ENCODE measurements at places on chromosomes 12 and 14. TPM values are rescaled to one million over a fixed set of nuclear protein-coding genes. Genes with fewer than 3 reads are reported as not detected.

DNA sequence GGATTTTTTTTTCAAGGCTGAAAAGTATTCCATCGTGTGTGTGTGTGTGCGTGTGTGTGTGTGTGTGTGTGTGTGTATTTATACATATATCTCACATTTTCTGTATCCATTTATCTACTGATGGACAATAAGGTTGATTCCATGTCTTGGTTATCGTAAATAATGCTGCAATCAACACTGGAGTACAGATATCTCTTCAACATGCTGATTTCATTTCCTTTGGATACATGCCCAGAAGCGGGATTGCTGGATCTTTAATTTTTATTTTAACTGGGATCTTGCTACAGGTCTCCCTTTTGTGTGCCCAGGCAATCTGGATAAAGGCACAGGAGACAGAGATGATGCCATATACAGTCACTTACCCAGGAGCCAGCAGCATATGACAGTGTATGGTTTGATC is 338.1 kb downstream of the SOX5 start:
- DNase-seq: no peak

- DNase-seq: no peak
Measured at GRCh38 chr12:28316049-28316448, 125.8 kb downstream of the CCDC91 start.

DNA sequence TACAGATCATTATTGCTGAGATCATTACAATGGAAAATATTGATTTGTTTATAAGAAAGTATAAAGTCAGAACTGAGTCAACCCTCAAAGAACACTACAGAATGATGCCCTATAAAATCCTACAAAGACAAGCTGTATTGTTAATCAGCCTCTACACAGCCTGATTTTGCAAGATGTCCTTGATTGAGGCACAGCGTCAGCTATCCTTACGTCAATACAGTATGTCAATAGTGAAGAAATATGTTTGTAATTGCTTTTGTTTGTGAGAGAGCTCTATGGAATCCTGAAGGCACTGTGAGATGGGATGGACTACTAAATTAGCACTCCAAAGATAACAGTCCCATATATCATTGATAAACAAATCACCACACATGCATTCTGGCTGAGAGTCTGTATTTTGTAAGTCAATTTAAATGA is 70.7 kb downstream of the RASSF9 start:
- DNase-seq: no peak

Gene BCL2L14
- total RNA-seq: 5.9 TPM

- DNase-seq: no peak
Measured at GRCh38 chr12:100737168-100737567, 57.4 kb upstream of the ANO4 start.

Gene COX8C
- total RNA-seq: not detected

- no peak for DNase-seq
Measured at GRCh38 chr14:35250319-35250718, 41.9 kb upstream of the PSMA6 start.

Gene CCDC196
- total RNA-seq: not detected

GRCh38 chr14:69423279-69423678 is 24.8 kb downstream of the SLC39A9 start:
- no peak for DNase-seq

Gene LUM
- 4.5 TPM for total RNA-seq

GRCh38 chr14:27114180-27114579 is 516.3 kb upstream of the NOVA1 start:
- DNase-seq: no peak

Gene ZNF705A
- total RNA-seq: not detected

DNA sequence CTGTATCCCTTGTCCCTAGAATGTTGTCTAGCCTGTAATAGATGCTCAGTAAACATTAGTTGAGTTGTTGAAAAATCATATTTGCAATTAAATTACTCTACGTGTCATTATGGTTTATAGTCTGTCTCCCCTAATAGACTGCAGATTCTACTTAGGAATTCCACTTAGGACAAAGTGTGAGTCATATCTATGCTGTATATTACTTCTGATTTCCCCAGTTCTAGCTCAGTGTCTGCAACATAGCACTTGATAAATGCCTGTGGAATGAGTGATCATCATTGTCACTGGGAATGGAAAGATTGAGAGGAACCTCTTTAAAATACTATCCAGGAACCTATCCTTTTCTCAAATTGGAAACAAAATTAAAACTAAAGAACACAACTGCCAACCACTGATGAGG is 99.3 kb downstream of the TBX5 start:
- DNase-seq: no peak

Gene ESPL1
- total RNA-seq: 34.9 TPM

DNA sequence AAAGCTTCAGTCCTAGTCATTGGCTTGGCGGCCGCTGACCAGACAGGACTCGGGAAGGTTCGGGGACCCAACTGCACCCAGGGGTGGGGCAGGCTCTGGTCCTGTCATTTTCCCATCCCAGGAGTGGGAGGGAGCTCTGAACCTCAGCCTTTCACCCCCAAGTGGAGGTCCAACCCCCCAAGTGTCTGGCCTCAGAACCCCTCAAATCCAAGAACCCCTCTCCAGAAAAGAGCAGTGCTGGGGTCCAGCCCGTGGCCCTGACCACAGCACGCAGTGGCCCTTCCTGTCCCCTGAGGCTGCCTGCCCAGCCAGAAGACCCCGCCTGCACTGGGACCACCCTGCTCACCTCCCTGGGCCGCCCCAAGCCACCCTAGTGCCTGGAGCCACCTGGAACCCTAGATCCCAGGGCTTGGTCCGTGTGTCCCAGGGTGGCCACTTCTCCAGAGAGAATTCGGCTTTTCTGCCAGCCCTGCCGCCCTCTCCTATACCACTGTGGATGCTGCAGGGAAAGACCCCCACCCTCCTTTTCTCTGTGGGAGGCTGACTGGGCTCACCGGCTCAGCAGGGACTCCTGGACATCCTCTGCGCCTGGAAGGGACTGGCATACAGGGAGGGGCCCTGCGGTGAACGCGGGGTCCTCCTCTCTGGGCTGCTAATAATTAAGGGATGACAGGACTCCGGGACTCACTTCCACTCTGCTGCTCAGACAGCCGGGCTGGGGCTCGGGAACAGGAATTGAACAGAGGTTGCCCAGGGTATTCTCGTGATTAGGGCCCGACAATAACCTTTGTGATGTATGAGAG is 326.9 kb upstream of the SFSWAP start:
- no peak for DNase-seq

Gene FOXM1
- 222 TPM for total RNA-seq

Gene CLEC9A
- total RNA-seq: not detected

Gene TPPP2
- total RNA-seq: not detected

- no peak for DNase-seq
Measured at GRCh38 chr12:95836185-95836609, 22.6 kb upstream of the SNRPF start.

Gene BMAL2
- total RNA-seq: 35.4 TPM

Gene IL26
- not detected for total RNA-seq

Gene ARID4A
- total RNA-seq: 30.7 TPM

Gene TSHR
- not detected for total RNA-seq

GRCh38 chr12:112488257-112488876 is 69.6 kb downstream of the PTPN11 start:
- no peak for DNase-seq

Gene TAS2R14
- 3.1 TPM for total RNA-seq

Gene PTGER2
- 0.39 TPM for total RNA-seq

DNA sequence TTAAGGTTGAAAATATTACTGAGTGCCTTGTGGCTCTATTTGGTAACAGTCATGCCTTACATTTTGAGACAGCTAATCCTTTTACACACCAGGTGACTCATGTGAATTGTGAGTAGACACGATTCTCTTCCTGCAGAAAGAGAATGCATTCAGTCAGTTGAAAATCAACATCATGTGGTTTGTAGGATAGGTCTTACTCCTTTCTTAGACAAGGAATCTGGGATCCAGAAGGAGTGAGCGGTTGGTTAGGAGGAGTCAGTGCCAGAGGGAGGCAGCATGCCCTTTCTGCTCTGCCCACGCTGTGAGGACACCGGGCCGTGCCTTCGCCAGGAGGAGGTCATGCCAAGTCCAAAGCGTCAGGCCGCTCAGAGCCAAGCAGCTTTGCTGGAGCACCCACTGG is 47.6 kb downstream of the TRAF3 start:
- no peak for DNase-seq

Gene CRACR2A
- total RNA-seq: 15.4 TPM

Gene ADAMTS20
- not detected for total RNA-seq

Gene MFAP5
- 0.61 TPM for total RNA-seq

- peak; percentile 62 for DNase-seq
Measured at GRCh38 chr12:52168019-52168717, 23.6 kb downstream of the KRT80 start.

GRCh38 chr14:64747327-64747726 is 43.1 kb downstream of the PLEKHG3 start:
- no peak for DNase-seq

Gene RAB3IP
- 82.5 TPM for total RNA-seq

Gene MUCL1
- total RNA-seq: not detected

Gene RNASE3
- not detected for total RNA-seq

DNA sequence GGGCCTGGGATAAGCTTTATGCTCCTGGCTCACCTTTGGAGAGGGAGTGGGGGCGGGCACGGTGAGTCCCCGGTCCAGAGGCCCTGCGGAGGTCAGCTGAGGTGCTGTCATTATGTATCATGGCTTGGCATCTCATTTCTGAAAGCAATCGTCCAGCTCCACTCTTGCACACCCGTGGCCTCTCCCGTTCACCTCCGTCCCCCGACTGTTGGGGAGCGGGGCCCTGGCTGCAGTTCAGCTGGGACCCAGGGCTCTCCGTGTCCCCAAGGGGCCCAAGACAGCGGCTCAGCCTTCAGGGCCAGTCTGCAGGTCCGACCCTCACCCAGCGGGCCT is 10.6 kb downstream of the BMP4 start:
- no peak for DNase-seq

Gene RHEBL1
- 2.5 TPM for total RNA-seq

DNA sequence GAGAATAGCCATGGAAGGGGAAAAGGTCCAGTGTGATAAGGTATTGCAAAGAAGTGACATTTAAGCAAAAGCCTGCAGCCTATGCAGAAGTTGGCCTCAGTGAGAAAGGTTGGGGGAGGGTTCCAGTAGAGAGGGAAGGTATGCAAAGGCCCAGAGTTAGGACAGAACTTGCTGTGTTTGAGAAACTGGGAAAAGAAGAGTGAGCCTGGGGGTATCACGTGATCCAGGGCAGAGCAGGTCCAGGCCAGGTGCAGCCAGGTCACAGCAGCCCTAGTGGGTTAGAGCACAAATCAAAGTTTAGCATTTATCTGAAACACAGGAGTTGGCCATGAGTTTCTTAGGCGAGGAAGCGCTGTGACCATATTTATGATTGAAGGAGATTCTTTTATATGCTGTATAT is 1.6 kb downstream of the SERPINA5 start:
- peak; percentile 51 for DNase-seq

GRCh38 chr12:93720559-93720958 is 43.4 kb downstream of the CRADD start:
- no peak for DNase-seq

DNA sequence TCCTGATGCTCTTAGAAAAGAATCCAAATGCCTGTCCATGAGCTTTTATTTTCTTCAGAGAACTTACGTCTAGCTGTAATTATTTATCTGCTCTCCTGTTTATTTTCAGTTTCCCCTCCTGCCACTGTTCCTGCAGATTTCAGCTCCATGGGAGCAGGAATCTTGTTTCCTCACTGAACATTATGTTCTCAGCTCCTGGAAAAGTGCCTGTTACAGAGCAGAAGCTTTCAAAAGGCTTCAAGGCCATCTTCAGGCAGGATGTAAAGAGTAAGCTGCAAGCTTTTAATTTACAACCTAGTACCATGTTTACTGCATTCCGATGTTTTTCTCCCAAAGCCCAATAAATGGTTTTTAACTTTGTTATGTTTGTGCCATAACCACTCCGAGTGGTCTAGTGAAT is 98.4 kb upstream of the BTG1 start:
- no peak for DNase-seq

GRCh38 chr12:25438638-25439037 is 114.4 kb downstream of the LMNTD1 start:
- DNase-seq: no peak

DNA sequence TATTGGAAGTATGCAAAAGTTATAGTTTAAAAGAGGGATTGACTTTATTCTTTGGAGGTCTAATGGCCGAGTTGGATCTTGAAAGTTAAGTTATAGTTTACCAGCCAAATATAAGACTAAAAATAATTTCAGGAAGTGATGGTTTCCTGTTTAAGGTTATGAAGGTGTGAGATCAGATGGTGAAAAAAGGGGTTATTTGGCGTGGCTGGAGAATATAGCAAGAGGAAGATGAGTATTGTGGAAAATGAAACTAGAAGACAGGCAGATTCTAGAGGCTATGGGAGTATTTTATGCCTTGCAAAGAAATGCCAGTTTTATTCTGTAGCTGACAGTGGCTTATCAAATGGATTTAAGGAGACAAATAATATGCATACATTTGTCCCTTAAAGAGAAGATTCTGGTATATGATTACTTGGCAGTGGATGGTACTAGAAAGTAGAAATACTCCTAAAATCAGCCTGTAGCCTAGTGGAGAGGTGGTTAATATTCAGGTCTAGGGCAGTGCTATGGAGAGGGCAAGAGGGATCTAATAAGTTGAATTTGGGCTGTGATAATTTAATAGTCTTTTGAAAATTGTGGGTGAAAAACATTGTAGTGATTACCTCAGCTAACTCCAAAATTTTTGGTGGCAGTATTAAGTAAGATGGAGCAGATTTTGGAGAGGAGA is 1091.8 kb upstream of the ATXN7L3B start:
- no peak for DNase-seq

Gene CCDC184
- 1.00 TPM for total RNA-seq

GRCh38 chr12:41777064-41777790 is 367.4 kb downstream of the GXYLT1 start:
- DNase-seq: no peak

- DNase-seq: no peak
Measured at GRCh38 chr14:19895282-19895681, 20.3 kb downstream of the OR4K2 start.

Gene RABGGTA
- total RNA-seq: 30.4 TPM

DNA sequence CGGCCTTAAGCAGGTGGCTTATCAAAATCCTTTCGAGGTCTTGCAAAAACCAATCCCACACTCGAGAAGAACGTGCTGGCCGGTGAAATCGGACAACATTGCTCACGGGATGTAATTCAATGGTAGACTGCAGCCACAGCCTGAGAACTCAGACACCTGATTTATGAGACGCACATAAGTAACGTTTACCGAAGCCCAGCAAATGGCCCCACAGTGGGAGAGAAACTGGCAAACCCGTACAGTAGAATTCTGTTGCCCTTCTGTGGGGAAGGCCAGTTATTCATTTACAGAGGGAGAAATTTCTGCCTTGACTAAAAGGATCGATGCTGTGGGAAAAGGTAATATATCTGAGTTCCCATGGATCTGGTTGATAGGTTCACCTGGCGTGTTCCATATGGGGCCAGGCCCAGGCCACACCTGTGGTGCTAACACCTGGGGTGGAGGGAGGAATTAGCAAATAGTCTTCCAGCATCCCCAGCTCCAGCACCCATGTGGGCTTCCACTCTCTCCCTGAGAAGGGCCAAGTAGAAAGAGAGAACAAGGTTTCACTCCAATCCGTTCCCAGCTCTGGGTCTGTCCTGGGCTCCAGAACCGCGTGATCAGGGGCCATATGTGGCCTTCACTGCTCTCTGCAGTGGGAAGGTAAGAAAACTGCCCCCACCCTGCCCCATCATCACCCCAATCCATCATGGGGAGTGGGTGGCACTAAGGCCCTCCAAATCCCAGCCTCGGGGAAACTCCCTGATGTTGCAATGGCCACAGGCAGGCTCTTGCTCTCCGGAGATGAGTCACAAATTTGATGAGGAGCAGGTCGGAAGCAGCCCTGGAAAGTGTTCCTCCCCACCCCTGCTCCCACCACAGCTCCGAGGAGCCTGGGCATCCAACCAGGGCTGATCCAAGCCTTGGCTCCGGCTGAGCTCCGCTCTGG is 12.7 kb downstream of the BDKRB1 start:
- DNase-seq: no peak
